ENCODE measurements at places on chromosomes 5 and 9. TPM values are rescaled to one million over a fixed set of nuclear protein-coding genes. Genes with fewer than 3 reads are reported as not detected.

GRCh38 chr5:180305481-180305880, 13.6 kb upstream of the MAPK9 start:
- peaks cover 55% of the 10 kb centered on the region for H3K36me3 ChIP-seq
- no peaks in the 10 kb centered on the region for H3K27me3 ChIP-seq
- H3K4me3 ChIP-seq: no peak overlapping the region
- DNase-seq: no peak
- no peaks in the 10 kb centered on the region for H3K4me1 ChIP-seq
- no peak overlapping the region for H3K27ac ChIP-seq

DNA sequence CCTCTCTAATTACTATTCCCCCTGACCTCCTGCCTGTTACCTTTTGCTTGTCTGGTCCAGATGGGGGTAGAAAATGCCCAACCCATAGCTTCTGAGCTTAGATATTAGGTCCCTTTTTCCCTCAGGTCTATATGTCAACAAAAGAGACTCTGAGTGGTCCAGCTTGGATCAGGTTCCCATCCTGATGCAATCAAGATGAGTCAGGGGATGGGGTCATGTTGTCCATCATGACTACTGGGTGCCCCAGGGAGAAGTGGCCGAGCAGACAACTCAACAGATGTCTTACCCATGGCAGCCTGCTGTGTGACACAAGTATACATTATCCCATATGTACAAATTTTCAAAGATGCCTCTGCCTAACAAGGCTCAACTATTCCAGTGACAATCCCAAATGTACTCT, 9.1 kb upstream of the ANKH start:
- H3K27me3 ChIP-seq: no peaks in the 10 kb centered on the region
- no peaks in the 10 kb centered on the region for H3K4me1 ChIP-seq
- no peak overlapping the region for H3K4me3 ChIP-seq

- DNase-seq: no peak
- H3K4me1 ChIP-seq: no peaks in the 10 kb centered on the region
- H3K27me3 ChIP-seq: no peaks in the 10 kb centered on the region
- no peak overlapping the region for H3K27ac ChIP-seq
- no peak overlapping the region for H3K4me3 ChIP-seq
Measured at GRCh38 chr5:38249301-38249700, 9.1 kb upstream of the EGFLAM start.

DNA sequence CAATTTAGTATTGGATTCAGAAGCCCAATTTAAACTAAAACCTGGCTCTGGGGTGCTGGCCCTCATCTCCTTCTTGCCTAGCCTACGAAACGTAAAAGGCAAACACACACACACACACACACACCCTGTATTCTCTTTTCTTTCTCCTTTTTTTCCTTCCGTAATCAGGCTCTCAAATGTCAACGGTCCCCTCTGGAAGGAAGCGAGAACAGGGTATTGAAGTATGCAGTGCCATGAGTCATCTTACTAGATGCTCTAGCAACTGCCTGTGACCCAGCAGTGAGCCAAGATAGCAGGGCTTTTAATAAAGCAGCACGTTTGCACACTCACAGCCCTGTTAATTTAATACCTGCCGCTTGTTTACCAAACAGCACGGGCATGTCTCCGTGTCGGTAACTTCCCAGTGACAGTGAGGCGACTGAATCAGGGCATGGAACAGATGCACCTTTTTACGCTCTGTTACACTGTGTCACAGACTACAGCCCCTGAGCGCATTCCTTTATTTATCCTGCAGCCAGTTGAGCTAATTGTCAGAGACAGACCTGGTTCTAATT, 243.8 kb downstream of the BNC2 start:
- H3K4me1 ChIP-seq: peaks cover 31% of the 10 kb centered on the region
- H3K27me3 ChIP-seq: no peaks in the 10 kb centered on the region
- no peak overlapping the region for H3K27ac ChIP-seq
- H3K4me3 ChIP-seq: no peak overlapping the region

The GEMIN5 gene
- total RNA-seq: 47.0 TPM

The TMEM8B gene
- total RNA-seq: 7.5 TPM
